ENCODE measurements at places on chromosomes 13 and 19.

DNA sequence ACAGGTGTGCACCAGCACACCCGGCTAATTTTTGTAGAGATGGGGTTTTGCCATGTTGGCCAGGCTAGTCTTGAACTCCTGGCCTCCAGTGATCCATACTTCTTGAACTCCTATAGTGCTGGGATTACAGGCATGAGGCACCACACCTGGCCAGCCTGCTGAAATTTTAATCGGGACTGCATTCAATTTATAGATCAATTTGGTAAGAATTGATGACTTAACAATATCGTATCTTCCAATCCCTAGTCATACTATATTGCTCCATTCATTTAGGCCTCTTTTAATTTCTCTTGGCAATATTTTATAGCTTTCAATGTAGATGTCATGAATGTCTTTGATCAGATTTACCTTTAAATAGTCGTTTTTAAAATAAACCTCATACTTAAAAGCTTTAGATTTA is 5.6 kb upstream of the ZNF45 start:
- DNase-seq = no peak

DNA sequence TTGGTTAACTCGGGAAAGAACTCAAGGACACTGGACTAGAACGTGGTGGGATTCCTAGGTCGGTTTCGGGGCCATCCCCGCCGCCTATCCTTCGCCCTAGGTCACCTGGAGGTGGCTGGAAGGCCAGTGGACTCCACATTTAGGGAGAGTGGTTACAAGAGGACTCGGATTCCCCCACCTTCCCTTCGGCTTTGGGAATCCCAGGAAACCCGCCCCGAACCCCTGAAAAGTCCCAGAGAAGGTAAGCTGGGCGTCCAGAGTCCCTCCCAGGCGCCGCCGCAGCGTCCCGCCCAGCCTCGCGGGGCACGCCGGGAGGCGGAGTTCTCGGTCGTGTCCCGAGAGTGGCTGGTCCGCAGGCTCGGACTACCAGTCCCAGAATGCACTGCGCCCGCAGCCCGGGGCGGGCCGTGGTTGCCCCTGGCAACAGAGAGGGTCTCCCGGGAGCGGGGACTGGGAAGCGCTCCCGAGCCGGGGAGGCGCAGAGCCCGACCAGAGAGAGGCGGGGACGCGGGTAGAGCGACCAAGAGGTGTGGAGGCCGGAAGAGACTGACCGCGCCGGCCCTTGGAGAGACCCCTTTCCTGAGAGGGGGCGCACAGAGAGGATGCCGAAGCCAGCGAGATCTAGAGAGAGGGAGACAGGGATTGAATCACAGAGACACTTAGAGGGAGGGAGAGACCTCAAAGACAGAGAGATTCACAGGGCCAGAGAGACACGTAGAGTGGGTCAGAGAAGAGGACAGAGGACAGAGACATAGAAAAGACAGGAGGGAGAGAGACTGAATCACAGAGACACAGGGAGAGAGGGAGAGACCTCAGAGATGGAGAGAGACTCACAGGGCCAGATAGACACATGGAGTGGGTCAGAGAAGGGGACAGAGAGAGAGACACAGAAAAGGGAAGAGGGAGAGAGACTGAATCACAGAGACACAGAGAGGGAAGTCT is 2.6 kb upstream of the PRKCG start:
- peak; percentile 90 for DNase-seq

- DNase-seq = no peak
These were observed 176.2 kb upstream of the UFM1 start for GRCh38 chr13:38173403-38173802.

- no peak for DNase-seq
These were observed 10.1 kb downstream of the SUCLA2 start for GRCh38 chr13:47990920-47991466.

DNA sequence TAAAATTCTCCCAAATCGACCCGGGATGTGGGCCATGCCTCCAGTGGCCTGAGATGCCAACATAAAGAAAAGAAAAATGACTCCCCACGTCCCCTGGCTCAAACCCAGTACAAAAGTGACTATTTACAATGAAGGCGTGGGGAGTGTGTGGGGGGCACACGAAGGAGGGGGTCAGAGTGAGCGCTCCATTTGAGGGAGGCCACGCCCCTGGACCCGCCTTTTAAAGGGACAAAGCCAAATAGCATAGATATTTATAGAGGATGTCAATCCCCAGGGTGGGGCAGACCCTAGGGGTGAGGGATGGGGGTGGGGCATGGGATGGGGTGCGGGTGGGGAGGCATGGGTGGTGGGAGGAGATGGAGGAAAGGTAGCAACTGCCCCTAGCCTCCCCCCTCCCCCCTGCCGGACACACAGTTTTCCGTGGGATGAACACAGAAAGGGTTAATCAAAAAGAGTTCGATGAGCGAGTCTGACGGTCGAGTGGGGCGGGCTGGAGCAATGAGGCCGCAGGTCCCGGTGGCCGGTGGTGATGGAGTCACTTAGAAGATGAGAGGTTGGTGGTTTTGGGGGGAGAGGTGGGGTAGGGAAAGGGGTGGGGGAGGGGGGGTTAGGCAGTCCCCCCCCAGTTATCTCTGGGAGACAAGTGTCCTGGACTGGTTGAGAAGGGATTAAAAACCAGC is 20.1 kb upstream of the NANOS2 start:
- no peak for DNase-seq

- peak; percentile 96 for DNase-seq
These were observed 35.6 kb downstream of the C13orf46 start for GRCh38 chr13:113938246-113938645.

- DNase-seq = no peak
These were observed 184.6 kb upstream of the IRS2 start for GRCh38 chr13:109971006-109971405.

GRCh38 chr13:110221406-110222117 is 85.4 kb downstream of the COL4A1 start:
- DNase-seq = peak; percentile 89

DNA sequence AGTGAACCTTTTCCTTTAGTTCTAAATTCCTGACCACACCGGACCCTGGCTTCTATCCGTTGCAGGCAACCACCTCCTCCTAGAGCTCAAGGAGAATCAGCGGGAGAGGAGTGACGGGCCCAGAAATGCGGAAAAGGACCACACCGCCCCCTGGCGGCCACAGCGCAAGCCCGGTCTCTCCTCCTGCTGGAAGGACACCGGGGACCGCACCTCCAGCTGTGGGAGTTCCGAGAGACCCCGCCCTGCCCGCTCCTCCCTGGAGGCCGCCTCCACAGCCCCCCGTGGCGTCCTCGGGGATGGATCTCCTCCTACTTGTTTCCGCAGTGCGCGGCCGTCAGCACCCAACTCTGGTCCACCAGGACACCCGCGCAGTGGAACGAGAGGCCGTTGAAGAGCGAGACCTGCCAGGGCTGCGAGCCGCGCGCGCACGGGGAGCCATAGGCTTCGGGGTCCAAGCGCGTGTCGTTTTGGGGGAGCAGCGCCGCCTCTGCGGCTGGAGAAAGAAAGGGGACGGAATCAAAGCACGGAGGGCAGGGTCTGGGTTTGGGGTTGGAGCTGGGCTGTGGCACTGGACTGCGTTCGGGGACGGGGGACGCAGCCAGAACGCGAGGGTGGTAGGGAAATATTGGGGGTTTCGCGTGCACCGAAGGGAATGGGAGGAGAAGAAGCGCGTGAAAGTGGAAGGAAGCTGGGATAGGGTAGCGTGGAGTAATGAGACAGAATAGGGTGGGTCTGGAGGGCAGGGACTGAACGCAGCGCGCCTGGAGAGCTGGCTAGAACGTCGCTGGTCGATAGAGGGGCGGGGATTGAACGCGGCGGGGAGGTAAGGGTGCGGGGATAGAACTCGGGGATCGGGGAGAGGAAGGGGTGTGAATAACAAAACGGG is 2.5 kb downstream of the KLK10 start:
- DNase-seq = peak; percentile 55

- no peak for DNase-seq
These were observed 1437.7 kb upstream of the PCDH9 start for GRCh38 chr13:68667863-68668262.
